ENCODE measurements at places on chromosomes 4 and X.

DNA sequence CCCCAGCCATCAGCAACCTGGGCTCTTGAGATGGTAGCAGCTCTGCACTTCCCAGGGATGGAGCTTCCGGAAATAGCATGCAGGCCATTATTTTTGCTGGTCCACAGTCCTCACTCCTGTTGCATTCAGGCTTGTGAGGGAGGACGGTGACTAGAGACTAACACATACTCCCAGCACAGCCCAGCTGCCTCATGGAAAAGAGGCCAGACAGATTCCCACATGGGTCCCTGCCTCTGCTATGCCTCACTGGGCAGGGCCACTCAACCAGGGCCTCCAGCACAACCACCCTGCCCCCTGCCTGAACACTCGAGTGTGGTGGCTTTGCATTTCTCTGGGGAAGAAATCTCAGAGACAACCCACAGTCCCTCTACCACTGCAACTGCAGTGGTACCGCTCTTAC lies 1195.1 kb downstream of the PCDH18 start:
- no peak for DNase-seq

DNA sequence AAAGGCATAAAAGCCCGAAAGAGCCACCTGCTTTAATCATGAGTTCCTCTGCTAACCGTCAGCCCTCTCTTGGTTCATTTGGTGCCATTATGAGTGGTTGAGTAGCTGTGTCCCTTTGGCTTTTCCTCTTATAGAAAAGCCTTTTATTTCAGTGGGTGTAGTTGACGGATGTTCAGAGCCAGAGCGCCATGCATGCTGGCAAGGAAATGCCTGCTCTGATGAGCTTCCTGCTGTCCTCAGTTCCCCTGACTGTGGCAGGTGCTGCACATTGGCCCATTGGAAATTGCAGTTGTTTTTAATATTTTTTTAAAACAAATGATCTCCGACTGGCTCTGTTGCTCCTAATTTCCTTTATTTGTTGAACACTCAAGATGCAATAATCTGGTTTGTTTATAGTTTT lies 77.3 kb upstream of the LIMCH1 start:
- no peak for DNase-seq

DNA sequence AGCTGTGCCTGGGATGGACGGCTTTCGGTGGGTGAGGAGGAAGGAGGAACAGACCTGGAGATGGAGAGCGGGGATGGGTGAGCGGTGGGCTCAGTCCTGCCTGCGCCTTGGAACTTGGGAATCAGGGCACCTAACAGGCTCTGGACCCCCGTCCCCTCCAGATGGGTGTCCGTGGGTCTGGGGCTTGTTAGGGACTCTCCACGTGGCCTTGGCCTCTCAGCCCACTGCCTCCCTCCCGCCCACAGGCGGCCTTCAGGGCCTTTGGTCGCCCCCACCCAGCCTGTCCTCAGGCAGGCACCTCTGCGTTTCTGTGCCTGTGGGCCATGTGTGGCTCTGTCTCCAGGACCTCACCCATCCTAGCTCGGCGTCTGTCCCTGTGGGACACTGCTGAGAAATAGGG lies 29.0 kb downstream of the TRMT44 start:
- DNase-seq: no peak

DNA sequence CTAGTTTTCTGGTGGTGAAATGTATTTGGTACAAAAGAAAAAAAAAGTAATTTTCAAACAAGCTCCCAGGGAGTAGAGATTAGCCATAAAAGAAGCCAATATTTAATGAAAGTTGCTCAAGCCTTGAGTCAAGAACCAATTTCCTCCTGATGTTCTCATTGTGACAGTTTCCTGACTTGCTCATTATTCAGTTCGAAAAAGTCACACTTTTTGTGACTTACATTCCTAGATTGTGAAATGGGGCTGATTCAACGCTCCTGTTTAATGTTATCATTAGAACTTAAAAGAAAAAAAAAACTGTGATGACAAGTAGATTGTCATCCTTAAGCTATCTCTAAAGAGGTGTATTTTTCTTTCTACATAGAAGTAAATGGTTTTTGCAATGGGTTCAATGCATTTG lies 122.6 kb upstream of the BMPR1B start:
- DNase-seq: no peak

DNA sequence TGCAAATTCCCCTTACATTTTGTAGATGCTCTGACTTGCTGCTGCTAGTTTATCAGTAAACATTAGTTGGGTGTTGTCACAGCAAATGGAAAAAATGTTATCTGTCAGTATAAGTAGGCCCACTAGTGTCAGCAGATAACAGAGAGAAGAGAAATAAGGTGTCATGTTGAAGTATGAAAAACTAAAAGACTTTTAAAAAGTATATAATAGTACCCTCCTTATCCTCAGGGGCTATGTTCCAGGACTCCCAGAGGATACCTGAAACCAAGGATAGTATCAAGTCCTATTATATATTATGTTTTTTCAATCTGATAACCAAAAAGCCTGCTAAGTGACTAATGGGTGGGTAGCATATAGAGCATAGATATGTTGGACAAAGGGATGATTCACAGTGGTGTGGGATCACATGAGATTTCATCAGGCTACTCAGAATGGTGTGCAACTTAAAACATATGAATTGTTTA lies 11.6 kb upstream of the BMP2K start:
- no peak for DNase-seq

- DNase-seq: no peak
These were observed 462.1 kb upstream of the GNPDA2 start for GRCh38 chr4:45188501-45188900.

DNA sequence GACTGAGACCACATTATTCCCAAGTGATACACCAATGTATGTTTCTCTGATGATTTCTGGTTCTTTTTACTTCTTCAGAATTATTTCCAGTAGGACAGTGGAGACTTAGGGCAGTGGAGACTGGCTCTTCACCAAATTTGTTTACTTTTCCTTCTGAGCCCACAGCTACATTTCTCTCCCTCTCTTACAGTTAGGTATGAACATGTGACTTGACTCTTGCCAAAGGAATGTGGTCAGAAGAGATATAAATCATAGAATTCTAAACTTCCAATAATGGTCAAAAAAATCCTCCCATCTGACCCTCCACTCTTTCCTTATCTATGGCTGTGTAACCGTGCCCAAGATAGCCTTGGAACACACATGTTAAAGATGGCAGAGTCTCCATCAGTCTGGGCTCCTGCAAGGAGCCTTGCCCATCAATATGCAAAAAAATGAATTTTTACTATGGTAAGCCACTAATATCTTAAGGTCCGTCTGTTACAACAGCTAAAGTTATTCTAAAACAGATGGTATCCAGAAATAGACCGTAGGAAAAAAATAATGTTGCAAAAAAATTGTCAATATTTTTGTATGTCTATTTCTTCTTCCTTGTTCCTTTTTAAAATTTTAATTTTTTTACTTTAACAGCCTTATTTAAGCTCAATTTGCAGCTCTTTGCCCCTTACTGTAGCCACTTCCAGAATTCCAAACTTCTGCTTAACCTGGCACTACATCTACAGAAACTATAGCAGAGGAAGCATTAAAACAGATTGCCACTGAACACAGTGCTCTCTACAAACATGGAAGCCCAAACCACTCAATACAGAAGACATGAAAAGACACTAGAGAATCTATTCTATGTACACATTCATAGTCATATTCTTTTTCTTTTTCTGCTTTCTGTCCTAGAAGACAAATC lies 260.7 kb downstream of the COL25A1 start:
- no peak for DNase-seq

- no peak for DNase-seq
These were observed 174.5 kb upstream of the DKK2 start for GRCh38 chr4:107210450-107211239.

GRCh38 chr4:183017962-183018361 lies 81.1 kb upstream of the WWC2 start:
- no peak for DNase-seq

- no peak for DNase-seq
These were observed 160.3 kb downstream of the SHOX start for GRCh38 chrX:790783-791360.

- DNase-seq: no peak
These were observed 25.4 kb downstream of the SOWAHB start for GRCh38 chr4:76872556-76872955.

GRCh38 chrX:45766981-45767501 lies 566.4 kb upstream of the DIPK2B start:
- no peak for DNase-seq

- no peak for DNase-seq
These were observed 175.3 kb downstream of the TSPAN5 start for GRCh38 chr4:98482847-98483806.

DNA sequence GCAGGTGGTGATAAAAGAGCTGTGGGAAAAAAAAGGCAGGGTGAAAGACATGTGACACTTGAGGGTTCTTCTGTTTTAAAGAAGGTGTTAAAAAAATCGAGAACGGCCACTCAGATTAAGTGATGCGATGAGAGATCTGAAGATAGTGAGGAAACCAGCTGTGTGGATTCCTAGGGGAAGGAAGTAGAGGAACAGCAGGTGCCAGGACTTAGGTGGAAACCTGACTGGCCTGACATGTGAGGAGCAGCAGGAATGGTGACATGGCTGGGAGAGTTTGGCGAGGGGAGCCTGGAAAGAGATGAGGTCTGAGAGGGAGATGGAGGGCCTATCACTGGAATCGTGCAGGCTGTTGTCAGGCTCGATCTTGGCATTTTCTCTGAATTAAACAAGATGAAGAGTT lies 55.5 kb downstream of the BMPR1B start:
- no peak for DNase-seq

- DNase-seq: no peak
These were observed 87.7 kb downstream of the FBXW7 start for GRCh38 chr4:152448038-152448707.

DNA sequence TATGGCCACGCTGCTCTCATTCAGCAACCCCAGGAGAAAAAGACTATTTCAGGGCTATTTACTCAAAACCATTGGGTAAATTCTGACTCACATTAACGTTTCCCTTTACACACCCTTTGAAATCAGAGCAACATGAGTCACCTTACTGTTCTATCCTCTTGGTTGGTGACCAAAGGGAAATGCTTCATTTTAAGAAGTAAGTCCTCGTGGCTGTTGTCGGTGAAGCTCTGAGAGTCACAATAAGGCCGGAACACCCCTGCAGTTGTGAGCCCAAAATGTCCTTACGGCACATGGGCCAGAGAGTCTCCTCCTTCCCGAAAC lies 56.3 kb upstream of the SPRY1 start:
- DNase-seq: no peak

GRCh38 chrX:1430451-1430850 lies 22.3 kb downstream of the ASMTL start:
- peak; percentile 5 for DNase-seq

DNA sequence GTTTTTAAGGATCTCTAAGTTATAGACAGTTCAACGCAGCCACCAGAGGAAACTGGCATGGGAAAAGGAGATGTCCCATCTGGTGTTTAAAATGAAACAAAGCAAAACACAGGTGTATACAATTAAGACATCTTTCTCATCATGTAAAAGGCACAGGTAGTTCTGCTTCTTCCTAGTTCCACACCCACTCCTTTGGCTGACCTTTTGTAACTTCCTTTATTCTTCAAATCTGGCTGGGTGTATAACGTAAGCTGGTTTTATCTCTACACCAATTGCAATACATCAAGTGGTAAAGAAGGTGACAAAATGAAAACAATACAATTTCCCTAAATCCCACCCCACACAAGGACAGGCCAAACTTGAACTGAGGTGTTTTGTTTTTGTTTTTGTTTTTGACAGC lies 27.3 kb upstream of the FBXW7 start:
- no peak for DNase-seq

- DNase-seq: peak; percentile 59
These were observed 357.3 kb upstream of the RASGEF1B start for GRCh38 chr4:81828991-81829390.

GRCh38 chr4:112706840-112707207 lies 69.9 kb downstream of the LARP7 start:
- DNase-seq: no peak

DNA sequence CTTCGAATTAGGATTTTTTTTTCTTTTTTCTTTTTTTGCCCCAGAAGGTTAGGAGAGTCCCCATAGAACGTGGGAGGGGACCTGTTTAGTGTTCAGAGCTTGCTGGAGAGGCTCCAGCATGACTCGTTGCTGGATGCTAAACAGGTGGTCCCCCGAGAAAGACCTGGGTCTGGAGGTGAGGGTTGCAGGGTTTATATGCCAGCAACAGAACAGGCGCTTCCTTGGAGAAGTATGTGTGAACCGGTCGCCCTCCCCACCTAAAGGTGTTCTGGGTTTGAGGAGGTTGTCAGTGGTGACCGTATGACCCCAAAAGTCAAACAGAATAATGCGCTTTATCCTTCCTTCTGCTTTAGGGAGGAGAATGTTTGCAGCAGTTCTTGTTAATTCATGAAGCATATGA lies 52.1 kb upstream of the SHOX start:
- DNase-seq: no peak

DNA sequence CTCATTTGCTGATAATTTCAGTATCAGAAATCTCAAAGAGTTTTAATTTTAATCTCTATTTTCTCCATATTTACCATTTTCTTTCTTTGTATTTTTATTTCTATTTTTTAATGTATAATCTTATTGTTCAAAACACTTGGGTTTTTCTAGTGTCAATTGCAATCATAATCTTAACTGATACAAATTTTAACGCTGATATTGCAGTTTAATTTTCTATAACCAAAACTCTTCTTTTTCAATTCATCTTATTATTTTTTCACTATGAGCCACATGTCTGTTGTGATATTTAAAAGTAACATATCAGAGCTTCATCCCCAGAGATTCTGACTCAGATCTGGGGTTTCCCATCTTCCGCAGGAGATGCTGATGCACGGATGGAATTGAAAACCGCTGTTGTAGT lies 16.2 kb downstream of the ADAM29 start:
- DNase-seq: no peak

DNA sequence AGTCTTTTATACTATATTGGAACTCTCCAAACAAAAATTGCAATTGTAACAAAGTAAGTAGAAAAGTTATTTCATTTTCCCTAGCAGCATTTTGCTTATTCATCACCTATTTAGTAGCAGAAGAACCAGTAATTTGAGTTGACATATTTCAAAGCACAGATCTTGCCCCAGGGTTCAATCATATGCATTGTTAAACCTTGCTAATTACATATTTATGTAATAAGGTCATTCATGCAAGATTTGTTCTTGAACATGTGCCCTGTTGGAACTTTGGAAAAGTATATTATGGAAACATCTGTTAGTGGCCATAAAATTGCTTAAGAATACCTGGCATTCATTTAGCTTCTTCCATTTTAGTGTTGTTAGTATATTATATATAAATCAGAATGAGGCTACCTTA lies 191.7 kb downstream of the TLL1 start:
- DNase-seq: no peak

- no peak for DNase-seq
These were observed 367.6 kb downstream of the PRR32 start for GRCh38 chrX:127187095-127187494.
